ENCODE measurements at places on chromosomes 16 and 17. TPM values are rescaled to one million over a fixed set of nuclear protein-coding genes. Genes with fewer than 3 reads are reported as not detected.
A peak's percentile ranks its signal among the peaks of the same experiment; 100 is the strongest.

Gene C17orf50
- total RNA-seq: not detected

Gene GPT2
- total RNA-seq: 74.4 TPM

DNA sequence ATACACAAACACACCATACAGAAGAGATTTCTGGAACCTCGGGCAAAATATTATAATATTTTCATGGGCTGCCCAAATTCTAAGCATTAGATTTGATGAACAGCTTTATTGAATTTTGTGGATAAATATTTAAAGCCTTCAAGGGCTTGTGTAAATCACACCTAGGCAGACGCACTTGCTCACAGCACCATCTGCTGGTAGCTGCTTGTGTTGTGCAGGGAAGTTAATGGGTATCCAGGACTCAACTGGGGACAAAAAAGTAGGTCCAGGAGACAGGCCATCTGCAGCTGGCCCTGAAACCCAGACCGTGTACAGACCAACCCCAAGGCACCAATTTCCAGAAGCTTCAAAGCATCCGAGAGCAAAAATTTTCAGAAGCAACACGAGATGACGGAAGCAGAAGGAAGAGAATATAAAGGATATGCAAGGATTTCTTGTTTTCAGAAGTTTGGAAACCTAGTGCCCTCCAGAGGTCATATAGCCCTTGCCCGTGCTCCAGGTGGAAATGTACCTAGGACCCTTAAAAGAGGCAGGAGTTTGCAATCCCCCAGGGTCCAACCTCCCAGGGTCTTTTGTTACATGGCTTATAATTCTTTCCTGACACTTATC lies 140.0 kb downstream of the CHD9NB start:
- peak; percentile 51 for DNase-seq

Gene SOX15
- 0.19 TPM for total RNA-seq

Gene TMEM114
- not detected for total RNA-seq

DNA sequence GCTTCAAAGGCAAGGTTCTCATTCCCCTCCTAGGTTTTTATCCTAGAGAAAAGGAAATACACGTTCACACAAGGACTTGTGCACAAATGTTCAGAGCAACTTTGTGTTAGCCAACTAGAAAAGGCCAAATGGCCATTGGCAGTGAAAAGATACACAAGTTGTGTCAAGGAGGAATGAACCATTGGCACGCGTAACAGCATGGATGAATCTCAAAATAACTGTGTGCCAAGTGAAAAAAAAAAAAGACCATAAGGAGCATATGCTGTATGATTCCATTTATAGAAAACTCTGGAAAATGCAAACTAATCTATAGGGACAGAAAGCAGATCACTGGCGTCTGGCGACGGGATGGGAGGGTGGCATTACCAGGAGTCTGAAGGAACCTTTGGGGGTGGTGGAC lies 333.8 kb downstream of the SNX29 start:
- DNase-seq: no peak

Gene SSTR5
- total RNA-seq: 0.32 TPM
